ENCODE measurements at places on chromosomes 2 and 18.

GRCh38 chr2:230090967-230091366 lies 22.2 kb upstream of the SLC16A14 start:
- no peak for DNase-seq

GRCh38 chr2:232860593-232861241 lies 9.3 kb upstream of the SNORC start:
- DNase-seq = no peak

DNA sequence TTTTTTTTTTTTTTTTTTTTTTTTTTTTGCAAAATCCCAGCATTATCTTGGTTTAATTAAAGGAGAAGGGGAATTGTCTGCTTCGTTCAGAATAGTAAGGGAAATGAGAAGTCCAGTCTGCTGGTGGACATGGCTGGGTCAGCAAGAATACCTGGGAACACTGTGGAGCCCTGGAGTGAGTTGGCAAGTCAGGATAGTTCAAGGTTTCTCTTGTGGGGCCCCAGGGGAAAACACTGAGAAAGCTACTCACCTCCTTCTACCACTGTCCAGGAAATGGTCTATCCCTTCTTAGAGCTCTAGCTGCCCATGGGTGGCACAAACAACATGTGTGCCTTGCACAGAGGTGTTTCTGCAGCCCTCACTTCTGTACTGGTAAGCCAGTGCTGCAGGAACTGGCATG lies 169.1 kb upstream of the SIX2 start:
- no peak for DNase-seq

- no peak for DNase-seq
These were observed 878.4 kb downstream of the CPS1 start for GRCh38 chr2:211434773-211435172.
